ENCODE measurements at places on chromosomes 2 and 18.

DNA sequence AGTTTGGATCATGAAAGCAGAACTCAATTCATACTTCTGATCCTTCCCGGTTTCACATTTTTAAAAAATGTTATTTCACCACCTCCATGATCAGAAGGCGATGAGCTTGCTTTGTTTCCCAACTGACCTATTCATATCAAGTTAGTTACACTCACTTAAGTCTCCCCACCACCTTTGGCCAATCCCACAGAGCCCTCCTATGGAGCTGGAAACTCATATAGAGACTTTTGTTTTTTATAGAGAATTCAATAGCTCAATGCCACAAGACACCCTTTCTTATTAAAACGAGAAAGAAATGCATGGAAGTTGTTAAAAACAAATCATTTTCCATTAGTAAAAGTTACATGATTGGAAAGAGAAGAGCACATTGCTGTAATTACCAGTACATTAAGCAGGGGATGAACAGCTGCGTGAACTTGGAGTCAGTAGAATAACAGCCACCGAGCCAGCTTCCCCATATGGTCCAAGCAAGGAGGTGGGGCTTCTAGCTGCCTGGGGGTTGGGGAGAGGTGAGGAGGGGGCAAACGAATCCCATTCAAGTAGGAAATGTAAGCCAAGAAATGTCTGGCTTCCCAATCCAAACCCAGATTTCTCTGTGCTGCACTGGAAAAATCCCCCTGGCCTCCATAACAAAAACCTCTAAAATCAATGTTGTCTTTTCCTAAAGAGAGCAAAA is 614.5 kb downstream of the IRS1 start:
- DNase-seq, result no peak

DNA sequence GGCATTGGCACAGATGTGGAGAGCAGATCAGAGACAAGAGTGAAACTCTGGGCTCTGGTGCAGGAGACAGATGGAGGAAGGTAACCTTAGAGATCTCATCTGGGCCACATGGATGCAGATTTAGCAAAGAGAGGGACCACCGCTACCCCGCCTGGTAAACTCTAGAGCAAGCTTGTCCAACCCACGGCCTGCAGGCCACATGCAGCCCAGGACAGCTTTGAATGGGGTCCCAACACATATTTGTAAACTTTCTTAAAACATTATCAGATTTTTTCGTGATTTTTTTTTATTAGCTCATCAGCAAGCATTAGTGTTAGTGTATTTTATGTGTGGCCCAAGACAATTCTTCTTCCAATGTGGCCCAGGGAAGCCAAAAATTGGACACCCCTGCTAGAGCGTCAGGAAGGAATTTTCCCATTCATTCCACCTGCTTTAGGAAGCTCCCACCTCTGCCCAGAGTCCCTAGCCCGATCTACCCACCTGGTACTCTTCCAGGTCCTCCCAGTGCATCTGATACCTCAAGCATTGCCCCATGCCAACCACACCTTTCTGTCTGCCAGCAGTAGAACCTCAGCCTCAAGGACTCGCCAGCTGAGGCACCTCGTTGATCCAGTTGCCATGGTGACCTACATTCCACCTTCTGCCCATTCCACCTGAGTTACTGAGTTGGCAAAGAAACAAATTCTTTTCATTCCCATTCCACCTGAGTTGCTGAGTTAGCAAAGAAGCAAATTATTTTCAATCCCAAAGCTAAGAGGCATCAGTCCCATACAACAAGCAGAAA is at the start of gene CIB4:
TSS of gene CIB4 (minus strand) at position 586 of the 784 bp plus-strand sequence. CDS start at position 534, 52 bp downstream.
- DNase-seq, result no peak

GRCh38 chr2:88048541-88048940 is 7.0 kb downstream of the KRCC1 start:
- DNase-seq, result no peak

DNA sequence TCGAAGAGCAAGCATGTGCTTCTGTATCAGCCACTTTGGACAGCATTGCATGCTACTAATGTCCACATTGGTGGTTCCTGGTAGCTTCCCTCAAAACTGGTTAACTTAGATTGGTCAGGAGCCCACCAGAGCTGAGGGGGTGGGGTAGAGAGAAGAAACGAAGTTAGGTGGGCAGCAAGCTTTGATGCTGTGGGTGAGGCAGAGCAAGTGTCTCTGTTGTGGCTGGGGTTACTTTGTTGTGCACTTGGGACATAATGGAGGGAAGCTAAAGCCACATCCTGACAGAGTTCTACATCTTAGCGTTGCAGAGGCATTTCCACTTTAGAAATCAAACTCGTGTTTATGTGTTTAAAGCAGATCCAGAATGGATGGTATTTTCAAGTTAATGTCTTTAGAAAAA is 82.7 kb downstream of the FAM168B start:
- no peak for DNase-seq

DNA sequence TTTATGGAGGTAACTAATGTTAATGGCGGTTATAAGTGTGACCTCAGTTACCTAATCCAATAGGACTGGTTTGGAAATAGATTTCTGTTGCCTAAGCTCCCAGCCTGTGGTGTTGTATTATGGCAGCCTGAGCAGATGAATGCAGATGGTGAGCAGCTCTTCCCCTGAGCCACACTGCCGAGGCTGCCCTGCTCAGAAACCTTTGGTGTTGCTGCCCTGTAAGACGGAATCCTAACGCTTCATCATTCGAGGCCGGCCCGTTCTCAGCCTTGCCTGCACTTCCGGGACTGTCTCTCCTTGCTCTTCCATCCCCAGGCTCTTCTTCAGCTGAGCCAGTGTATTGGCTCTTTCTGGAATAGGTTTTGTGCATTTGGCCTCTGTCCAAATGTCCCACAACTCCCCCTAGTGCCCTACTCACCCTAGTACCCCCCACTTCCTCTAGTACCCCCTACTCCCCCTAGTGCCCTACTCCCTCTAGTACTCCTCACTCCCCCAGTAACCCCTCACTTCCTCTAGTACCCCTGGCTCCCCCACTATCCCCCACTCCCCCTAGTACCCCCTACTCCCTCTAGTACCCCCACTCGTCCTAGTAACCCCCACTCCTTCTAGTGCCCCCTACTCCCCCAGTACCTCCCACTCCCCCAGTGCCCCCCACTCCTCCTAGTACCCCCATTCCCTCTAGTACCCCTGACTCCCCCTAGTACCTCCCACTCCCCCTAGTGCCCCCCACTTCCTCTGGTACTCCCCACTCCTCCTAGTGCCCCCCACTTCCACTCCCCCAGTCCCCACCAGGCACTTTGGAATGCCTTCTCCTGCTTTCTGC is 106.0 kb upstream of the TAF1B start:
- DNase-seq, result no peak

DNA sequence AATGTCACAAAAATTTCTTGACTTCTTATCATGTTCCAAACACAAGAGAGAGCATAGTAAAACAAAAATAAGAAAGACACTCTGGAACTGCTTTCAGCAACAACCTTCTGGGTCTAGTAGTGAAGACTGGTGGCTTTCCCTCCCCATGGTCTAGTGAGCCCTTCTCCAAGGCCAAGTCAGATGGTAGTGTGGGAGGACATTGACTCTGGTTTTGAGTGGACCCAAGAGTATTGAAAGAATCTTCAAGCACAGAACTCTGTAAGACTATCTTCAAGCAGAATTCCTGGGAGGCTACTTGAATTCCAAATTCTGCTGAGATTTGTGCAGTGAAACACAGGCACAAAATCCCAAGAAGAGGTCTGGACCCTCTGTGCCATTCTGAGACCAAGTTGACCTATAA is 21.1 kb downstream of the ANTXR1 start:
- DNase-seq, result no peak

GRCh38 chr2:160731856-160732255 is 238.2 kb upstream of the RBMS1 start:
- no peak for DNase-seq

DNA sequence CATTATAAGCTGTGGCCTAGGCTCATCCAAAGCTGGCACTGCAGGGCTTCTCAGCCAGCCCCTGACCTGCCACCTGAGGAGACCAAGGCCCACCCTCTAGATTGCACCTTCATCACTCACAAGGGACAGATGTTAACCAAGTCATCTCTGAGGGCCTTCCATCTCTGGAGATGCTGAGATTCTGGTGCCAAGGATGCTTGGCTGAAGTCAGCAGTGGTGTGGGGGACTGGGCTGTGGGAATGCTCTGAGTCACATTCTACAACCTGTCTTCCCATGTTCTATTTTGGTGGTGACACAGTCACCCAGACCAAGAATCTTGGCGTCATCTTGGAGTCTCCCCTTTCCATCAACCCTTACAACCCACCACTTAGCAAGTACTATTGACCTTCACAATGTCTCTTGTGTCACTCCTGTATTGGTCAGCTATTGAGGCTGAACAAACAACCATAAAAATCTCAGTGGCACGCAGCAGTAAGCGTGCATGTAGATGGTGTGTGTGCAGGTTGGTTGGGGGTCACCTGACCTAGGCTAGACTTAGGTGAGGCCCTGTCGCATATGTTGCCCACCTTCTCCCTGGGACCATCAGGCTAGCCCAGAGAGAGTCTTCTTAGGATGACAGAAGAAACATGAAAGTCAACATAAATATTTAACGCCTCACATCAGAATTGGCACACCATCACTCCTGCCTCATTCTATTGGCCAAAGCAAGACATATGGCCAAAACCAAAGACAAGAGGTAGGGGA is 135.0 kb downstream of the SMAD7 start:
- no peak for DNase-seq

GRCh38 chr2:118834440-118834810 is 13.0 kb downstream of the EN1 start:
- no peak for DNase-seq

- DNase-seq, result no peak
Observed at GRCh38 chr2:237296756-237297155, 117.2 kb downstream of the COL6A3 start.

DNA sequence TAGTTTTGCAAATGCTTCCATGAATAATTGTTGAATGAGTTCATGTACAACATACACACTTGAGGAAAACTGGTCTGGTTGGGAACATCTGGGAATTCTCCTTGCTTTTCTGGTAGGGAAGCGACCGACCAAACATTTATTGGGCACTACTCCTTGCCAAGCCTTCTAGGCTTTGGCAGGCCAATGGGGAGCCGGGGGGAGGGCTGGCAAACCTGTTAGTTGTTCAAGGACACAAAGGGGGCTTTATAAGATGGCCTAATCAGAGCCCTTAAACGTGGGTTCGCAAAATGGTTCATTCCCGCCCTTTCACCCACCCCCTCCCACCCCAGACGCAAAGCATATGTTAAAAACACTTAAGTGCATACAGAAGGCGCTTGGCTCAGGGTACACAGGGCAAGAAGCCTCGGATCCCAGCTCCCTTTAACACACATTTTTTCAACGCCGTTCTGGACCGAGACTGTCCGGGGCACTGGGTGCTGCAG is 844 bp upstream of the VSNL1 start:
- no peak for DNase-seq

DNA sequence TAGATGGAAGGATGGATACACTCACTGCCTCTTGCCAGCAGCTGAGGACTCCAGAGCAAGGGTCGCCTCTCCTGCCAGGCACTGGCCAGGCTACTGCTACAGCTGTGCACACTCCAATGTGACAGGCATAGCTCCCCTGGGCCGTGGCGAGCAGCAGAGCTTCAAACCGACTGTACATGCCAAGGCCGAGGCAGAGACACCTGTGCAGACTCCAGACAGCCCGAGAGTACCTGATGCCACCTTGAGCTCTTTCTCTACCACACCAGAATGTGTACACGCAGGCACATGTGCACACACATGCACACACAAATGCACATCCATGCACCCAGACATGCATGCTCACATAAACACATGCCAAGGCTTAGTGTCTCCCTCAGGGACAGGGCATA is 508.3 kb upstream of the MYT1L start:
- no peak for DNase-seq

- DNase-seq, result no peak
Observed at GRCh38 chr2:212088353-212088752, 450.2 kb downstream of the ERBB4 start.

GRCh38 chr2:216730871-216731270 is 35.5 kb upstream of the IGFBP5 start:
- no peak for DNase-seq

DNA sequence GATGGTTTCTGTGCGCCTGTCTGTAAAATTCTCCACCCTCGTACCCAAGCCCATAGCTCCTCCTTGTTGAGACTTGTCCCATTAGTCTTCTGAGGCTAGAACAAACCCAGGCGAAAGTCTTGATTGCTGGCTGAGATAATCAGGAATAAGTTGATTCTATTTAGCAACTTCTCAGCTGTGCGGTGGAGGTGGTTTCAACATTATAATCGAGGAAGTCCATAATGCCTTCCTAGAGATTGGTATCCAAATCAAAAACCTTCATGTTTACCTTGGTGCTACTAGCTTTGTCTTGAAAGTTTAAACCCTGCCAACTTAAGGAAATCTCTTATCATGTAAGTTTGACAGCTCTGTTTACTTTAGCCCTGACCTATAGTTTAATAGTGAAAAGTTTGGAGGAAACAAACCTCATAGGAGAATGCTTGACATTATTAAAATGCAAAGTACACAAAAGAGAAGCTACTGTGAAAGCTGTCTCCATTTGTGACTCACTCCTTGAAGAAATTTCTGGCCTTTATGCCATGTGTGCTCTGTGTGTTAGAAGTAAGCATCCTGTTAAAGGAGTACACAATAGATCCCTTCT is 36.6 kb upstream of the DSC1 start:
- DNase-seq, result no peak

DNA sequence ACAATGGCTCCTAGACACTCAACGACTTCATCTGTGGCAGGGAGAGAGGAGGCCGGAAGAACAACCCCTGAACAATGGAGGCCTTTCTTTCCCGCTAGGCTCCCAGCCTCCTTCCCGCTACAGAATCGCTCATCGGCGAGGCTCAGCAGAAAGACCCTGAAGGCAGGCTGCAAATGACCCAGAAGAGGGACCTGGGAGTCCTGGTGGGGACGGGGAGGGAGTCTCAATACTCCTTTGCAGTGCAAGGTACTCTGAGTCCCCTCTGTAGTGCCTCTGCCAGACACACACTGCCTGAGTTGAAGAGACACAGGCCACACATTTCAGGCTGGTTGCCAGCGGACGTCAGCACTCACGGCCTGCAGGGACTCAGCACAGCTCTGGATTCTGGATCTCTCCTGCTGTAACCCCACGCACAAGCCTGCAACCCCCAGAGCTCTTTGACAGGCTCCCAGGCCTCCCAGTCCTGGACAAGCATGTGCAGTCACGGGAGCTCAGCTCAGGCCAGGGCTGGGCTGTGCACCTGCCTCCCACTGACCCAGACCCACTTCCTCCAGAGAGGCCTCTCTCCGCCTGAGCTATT is 6.1 kb downstream of the GPR17 start:
- no peak for DNase-seq

- no peak for DNase-seq
Observed at GRCh38 chr2:212646698-212647366, 108.2 kb upstream of the ERBB4 start.

GRCh38 chr2:28546242-28546641 is 50.4 kb downstream of the PLB1 start:
- DNase-seq, result no peak

All from activated CD4-positive, CD25-positive, alpha-beta regulatory T cell (primary cell).